ENCODE measurements at places on chromosomes 16 and 17.

DNA sequence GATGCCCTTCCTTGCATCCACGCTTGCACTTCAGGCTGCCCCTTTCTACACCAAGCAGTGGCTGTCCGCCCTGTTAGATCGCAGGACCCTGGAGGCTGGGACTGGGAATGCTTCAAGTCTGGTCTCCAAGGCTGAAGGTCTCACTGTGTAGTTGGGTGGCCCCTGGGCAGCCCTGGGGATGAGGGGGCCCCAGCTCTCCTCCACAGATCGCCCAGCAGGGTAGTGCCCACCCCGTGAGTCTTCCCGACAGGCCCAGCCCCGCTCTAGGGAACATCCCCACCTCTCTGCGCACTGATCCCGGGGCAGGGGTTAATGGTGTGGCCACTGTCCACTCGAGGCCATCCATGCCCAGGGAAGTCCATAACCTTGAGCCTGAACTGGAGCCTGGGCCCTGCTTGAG is 10.3 kb downstream of the ZNF213 start:
- no peak for DNase-seq

GRCh38 chr16:84836234-84836647 is 16.5 kb downstream of the CRISPLD2 start:
- DNase-seq = no peak

DNA sequence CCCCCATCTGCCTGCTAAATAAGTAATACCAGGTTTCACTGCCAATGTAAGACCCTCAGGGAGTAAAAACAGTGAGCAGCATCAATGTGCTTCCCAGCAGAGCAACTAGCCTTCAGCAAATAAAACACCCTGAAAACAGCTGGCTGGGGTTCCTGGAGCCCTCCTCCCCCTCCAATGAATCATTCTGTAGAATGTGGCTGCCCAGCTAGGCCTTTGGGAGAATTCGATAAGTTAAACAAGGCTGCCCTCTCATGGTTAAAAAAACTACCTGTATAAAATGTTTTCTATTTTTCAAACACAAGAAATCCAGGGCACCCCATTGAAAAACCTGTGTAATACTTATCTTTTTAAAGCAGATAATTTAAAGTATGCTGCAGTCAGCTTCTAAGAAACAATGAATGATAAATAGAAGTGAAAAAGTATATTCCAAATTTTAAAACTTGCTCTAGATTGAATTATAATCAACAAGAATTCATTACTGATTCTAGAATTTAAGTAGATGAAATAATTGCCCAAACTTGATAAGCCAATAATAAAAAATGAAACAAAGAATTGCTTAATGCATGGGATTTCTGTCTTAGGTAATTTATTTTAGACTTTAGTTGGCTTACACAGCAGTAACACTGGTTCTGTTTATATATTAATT is 9.4 kb upstream of the TOM1L1 start:
- peak; percentile 39 for DNase-seq

DNA sequence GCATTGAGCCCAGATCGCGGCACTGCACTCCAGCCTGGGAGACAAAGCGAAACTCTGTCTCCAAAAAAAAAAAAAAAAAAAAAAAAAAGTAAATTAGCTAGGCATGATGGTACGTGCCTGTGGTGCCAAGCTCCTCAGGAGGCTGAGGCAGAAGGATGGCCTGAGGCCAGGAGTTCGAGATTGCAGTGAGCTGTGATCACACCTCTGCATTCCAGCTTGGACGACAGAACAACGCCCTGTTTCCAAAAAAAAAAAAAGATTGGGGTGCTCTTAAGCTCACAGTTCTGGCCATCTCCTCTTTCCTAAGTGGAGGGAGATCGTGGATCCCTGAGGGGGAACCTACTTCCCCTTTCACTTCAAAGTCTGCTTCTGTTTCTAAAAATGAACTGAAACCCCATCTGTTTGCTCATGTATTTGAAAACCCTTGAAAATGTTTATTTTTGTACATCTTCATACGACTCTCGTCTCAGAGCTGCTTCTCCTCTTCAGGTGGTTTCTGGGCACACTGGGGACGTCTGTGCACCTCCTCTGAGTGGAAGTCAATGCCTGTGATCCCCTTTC is 138.8 kb downstream of the PRKCA start:
- no peak for DNase-seq

DNA sequence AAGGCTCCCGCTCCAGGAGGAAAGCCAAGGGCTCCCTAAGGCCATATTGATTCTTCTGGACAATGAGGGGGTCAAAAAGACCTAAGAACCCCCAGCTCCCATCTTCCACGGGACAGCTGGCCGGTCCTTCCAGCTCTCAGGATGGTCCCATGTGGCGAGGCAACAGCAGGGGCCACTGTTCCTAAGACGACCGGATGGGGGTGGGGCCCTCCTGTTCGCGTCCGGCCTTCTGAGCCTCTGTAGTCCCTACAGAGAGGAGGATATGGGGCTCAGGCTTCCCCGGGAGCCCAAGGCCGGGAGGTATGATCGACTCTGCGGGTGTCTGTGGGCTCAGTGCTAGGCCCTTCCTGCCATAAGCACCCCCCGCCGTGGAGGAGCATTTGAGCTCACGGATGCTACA is 6.0 kb upstream of the DCXR start:
- DNase-seq = no peak

GRCh38 chr17:38672788-38673706 is 1.7 kb downstream of the EPOP start:
- no peak for DNase-seq

GRCh38 chr16:85902366-85903155 is 3.6 kb downstream of the IRF8 start:
- DNase-seq = no peak

- DNase-seq = no peak
Observed at GRCh38 chr16:84502581-84502980, 1.9 kb downstream of the MEAK7 start.

GRCh38 chr16:27286451-27286850 is 17.9 kb upstream of the NSMCE1 start:
- DNase-seq = no peak

DNA sequence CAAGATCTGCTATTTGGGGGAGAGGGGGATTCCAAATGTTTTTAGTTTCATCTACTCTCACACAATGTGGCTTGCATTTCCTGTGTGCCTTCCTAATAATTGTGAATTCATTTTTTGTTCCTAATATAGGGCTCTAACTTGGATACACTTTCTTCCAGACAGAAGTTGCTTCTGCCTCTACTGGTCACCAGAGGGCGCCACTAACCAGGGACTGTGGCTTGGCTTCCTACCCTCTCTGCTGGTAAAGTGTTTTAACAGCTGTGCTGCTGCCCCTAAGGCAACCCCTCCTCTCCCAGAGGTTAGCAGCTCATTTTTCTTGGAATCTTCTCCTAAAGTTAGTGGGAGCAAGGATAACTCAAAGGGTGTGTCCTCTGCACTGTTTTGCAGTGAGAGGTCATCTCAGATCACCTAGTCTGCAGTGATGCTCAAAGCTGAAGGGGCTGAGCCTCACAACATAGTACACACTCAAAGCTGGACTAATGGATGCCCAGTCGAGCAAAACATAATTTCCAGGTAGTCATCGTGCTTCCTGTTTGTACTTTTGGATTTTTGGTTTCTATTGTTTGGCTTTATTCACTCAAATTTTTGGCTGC is 5.0 kb upstream of the PRSS54 start:
- DNase-seq = no peak

GRCh38 chr16:89593841-89594240 is 18.3 kb downstream of the CPNE7 start:
- no peak for DNase-seq

- DNase-seq = no peak
Observed at GRCh38 chr17:22703204-22703603, 1010.9 kb downstream of the KCNJ18 start.

GRCh38 chr17:34730816-34731215 is 151.4 kb downstream of the TMEM132E start:
- no peak for DNase-seq

- no peak for DNase-seq
Observed at GRCh38 chr17:2081564-2081963, 26.7 kb downstream of the HIC1 start.

- no peak for DNase-seq
Observed at GRCh38 chr17:66474258-66474657, 171.8 kb downstream of the PRKCA start.

DNA sequence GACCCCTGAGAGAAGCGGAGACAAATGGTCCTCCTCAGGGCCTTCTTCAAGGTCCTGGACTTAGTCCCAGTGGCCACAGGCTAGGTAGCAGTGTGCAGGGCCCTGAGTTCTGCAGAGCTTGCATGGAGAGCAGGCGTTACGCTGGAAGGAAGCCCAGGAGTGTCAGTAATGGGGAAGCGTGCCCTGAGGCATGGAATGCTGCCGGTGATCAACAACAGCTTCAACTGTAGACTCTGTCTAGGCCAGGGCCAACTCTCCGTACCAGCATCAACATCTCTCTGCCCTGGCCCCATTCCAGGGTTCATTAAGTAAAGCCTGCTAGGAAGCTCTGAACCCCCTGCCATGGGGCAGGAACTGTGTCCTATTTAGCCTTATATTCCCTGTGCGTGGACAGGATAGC is 568 bp upstream of the TNK1 start:
- DNase-seq = peak; percentile 56

DNA sequence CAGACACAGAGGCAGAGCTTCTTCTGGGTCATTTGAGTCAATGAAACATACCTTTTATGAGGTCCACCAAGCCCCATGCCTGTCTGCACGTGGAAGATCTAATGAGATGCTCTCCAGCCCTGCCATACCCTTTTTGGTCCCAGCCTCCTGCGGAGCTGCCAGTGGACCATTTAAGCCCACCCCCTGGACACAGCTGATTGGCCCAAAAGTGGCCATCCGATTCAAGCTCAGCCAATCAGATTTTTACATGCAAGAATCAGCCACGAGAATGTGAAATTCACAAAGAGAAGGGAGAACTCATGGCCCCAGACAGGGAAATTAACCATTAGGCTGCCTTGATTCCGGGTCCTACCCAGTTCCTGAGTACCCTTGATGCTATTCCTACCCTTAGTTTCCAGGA is 231.0 kb upstream of the EEF2KMT start:
- no peak for DNase-seq
